ENCODE measurements at places on chromosomes 12 and 14. TPM values are rescaled to one million over a fixed set of nuclear protein-coding genes. Genes with fewer than 3 reads are reported as not detected.
A peak's percentile ranks its signal among the peaks of the same experiment; 100 is the strongest.

- H3K27me3 ChIP-seq = no peaks in the 10 kb centered on the region
- DNase-seq = no peak
- no peak overlapping the region for H3K4me3 ChIP-seq
- peaks cover 60% of the 10 kb centered on the region for H3K4me1 ChIP-seq
These were observed 124.2 kb downstream of the CACNA1C start for GRCh38 chr12:2177003-2177402.

DNA sequence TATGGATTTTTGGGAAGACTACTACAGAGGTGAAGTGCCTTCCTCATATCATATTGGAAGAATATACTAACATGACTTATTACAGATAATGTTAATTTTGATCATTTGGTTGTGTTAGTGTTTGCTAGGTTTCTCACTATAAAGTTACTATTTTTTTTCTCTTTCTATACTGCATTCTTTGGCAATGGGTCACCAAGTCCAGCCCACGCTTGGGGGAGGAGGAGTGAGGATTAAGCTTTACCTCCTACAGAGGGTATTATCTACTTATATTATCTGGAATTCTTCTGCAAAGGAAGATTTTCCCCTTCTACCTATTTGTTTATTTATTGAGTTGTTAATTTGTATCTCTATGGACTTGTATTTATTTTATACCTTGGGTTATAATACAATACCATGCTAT, 31.5 kb downstream of the SCN8A start:
- H3K27ac ChIP-seq = no peak overlapping the region
- H3K36me3 ChIP-seq = no peaks in the 10 kb centered on the region
- H3K4me3 ChIP-seq = no peak overlapping the region

GRCh38 chr14:64812412-64812811, 67.3 kb downstream of the SPTB start:
- no peaks in the 10 kb centered on the region for H3K27me3 ChIP-seq
- no peak for DNase-seq
- peak overlapping the region; percentile 56 for H3K27ac ChIP-seq
- H3K4me3 ChIP-seq = no peak overlapping the region
- peaks cover 40% of the 10 kb centered on the region for H3K4me1 ChIP-seq

GRCh38 chr12:122847921-122848421, 12.7 kb downstream of the HIP1R start:
- no peak overlapping the region for H3K4me3 ChIP-seq

DNA sequence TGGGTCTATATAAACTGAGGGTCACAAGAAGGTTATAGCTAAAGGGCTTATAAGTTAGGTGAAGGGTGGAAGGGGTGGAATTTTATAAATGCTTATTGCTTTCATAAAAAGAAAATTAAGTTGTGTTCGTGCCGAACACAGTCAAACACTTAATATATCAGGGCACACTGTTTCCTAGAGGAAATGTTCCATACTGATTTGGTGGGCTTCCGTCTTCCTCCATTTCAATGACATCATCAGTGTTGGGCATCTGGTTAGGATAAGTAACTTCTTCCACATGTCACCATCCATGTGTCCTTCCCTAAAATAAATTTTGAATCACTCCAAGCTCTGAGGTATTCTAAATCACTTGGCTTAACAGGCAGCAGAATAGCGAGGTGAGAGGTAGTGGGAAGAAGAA, 466.4 kb downstream of the MED13L start:
- H3K4me1 ChIP-seq = no peaks in the 10 kb centered on the region
- H3K27ac ChIP-seq = no peak overlapping the region
- DNase-seq = no peak
- H3K36me3 ChIP-seq = no peaks in the 10 kb centered on the region
- H3K27me3 ChIP-seq = no peaks in the 10 kb centered on the region

DNA sequence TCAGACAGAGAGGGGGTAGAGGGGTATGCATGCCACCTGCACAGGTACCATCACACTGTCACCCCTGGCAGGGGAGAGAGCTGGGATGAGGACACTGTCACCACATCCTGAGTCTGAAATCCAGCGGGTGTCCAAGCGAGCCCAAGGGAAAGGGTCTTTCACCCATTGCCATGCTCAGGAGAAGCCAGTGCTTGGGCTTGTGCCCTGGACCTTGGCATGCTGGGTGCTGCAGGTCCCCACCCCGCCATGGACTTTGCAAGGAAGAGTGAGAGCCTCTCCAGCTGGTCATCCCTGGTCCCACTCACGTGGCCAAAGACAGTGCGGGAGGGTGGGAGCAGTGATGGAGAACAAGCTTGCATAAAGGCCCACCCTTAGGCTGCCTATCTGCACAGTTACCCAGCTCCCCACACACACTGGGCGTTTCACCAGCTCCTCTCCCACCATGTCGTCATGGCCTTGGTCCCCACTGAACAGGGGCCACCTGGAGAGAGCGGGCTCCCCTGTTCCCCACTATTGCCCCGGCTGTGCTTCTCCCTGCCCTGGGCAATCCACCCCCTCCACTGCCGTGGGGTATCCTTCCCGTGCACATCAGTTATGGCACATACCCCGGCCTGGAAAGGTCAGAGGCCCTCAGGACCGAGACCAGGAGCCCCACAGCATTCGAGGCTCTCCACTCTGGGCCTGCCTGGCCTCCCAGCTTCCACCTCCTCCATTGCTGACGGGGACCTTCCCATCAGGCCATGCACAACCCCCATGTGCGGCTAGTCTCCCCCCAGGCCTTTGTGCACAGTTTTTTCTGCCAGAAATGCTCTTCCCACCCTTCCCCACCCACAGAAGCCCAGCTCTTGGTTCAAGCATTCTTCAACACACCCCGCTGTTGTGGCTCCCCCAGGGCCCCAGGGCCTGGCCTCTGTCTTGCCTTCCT, 58.6 kb upstream of the BCL11B start:
- no peak for DNase-seq
- no peaks in the 10 kb centered on the region for H3K27me3 ChIP-seq
- no peak overlapping the region for H3K27ac ChIP-seq
- H3K4me1 ChIP-seq = no peaks in the 10 kb centered on the region
- H3K4me3 ChIP-seq = no peak overlapping the region
- no peaks in the 10 kb centered on the region for H3K36me3 ChIP-seq

Gene TSPAN8
- 12.8 TPM for total RNA-seq

- no peak overlapping the region for H3K27ac ChIP-seq
- no peak overlapping the region for H3K4me3 ChIP-seq
- no peaks in the 10 kb centered on the region for H3K4me1 ChIP-seq
- no peaks in the 10 kb centered on the region for H3K36me3 ChIP-seq
- no peak for DNase-seq
These were observed 12.1 kb downstream of the CCDC63 start for GRCh38 chr12:110858848-110859247.

Gene ABCC9
- total RNA-seq = 42.6 TPM

Gene TAS2R30
- total RNA-seq = 4.1 TPM

DNA sequence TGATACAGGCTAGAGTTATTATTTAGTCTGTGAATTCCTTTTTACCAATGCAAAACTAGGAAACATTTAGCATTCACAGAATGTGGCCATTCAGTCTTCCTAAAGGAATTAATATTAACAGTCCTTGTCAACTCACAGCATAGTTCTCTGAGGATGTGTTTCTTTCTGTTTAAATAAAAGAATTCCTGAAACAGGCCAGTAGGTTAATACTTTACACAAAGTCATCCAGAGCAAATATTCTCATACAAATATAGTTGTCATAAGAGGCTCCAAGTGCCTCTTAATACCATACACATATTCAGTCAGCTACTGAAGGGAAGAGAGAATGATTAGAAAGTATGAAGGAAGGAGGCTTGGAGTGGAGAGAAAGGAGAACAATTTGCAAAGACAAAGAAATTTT, 120.1 kb downstream of the LMNTD1 start:
- no peak overlapping the region for H3K4me3 ChIP-seq
- no peak overlapping the region for H3K27ac ChIP-seq
- H3K27me3 ChIP-seq = no peaks in the 10 kb centered on the region
- no peaks in the 10 kb centered on the region for H3K4me1 ChIP-seq

Gene NPAS3
- total RNA-seq = 1.1 TPM

Gene CBX5
- 37.6 TPM for total RNA-seq

DNA sequence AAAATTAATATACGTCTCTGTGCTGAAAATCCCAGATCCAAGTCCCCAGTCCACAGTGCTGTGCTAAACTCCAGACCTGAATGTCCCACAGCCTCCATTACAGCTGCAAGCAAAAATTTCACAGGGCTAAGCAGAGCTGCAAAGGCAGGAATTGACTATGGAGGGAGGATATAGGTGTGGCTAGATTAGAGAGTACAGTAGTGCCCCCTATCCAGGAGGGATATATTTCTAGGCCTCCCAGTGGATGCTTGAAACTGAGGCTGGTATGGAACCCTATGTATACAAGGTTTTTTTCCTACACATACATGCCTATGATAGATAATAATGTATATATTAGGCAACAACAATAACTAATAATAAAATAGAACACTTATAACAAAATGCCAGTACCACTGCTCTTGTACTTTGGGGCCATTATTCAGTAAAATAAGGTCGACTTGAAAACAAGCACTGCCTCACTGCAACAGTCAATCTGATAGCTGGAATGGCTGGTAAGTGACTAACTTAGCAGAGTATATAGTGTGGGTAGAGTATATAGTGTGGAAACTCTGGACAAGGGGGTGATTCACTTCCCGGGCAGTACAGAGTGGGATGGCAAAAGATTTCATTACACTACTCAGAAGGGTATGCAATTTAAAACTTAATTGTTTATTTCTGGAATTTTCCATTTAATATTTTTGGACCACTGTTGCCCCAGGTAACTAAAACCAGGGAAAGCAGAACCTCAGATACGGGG, 82.7 kb downstream of the C14orf132 start:
- no peak for DNase-seq
- no peak overlapping the region for H3K27ac ChIP-seq
- no peak overlapping the region for H3K4me3 ChIP-seq
- H3K27me3 ChIP-seq = no peaks in the 10 kb centered on the region
- H3K4me1 ChIP-seq = no peaks in the 10 kb centered on the region

DNA sequence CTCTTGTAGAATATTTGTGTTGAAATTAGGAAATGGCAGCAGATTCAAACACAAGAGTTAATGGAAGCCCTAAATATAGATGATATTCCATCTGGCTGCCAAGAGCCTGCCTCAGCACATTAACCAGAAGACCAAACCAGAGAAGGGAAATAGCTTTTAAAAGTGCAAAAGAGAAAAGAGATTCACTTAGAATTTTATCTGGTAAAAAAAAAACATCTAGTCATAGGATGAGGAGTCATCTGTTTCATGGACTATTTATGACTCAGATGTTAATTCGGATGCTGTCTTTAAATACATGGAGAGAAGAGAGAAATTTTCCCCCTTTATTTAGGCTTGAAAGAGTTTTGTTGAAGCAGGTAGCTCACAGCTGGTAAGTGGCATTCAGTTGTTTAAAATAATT, 201.6 kb upstream of the NUDT4 start:
- DNase-seq = no peak
- peak overlapping the region; percentile 59 for H3K27ac ChIP-seq
- H3K36me3 ChIP-seq = no peaks in the 10 kb centered on the region
- peaks cover 47% of the 10 kb centered on the region for H3K4me1 ChIP-seq
- H3K27me3 ChIP-seq = no peaks in the 10 kb centered on the region
- no peak overlapping the region for H3K4me3 ChIP-seq

Gene B4GALNT1
- 4.0 TPM for total RNA-seq

- DNase-seq = no peak
- H3K36me3 ChIP-seq = no peaks in the 10 kb centered on the region
- H3K4me3 ChIP-seq = no peak overlapping the region
These were observed 192.4 kb downstream of the FUT8 start for GRCh38 chr14:65604936-65605335.

DNA sequence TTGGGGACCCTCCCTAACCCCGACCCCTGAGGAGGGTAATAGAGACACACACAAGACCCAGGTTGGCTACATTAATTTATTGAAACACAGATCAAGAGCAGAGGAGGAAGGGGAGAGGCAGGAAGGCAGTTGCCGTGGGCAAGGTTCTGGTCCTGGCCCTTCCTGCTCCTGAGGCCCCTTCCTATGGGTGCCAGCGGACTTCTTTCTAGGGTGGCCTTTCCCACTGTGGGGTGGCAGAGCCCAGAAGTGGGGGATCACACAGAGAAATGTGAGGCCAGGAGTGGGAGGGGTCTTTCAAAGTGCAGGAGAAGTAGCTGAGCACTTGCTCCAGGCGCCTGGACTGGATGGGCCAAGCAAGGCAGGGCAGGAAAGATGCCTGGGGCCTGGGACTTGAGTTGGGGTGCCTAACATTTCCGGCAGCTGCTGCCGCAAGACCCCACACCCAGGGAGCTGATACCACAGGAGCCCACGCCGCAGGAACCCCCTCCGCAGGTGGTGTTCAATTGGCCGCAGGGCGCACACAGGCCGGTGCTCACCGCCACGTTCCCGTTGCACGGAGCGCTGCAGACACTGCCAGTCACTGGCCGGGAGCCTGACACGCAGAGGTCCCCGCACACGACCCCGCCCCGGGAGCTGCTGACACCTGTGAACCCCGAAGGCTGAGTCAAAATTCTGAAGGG, 5.3 kb downstream of the KRT81 start:
- no peaks in the 10 kb centered on the region for H3K27me3 ChIP-seq
- DNase-seq = no peak
- H3K27ac ChIP-seq = no peak overlapping the region
- H3K36me3 ChIP-seq = no peaks in the 10 kb centered on the region

Gene C12orf60
- total RNA-seq = not detected

- H3K27ac ChIP-seq = peak overlapping the region; percentile 40
- peaks cover 42% of the 10 kb centered on the region for H3K4me1 ChIP-seq
- peaks cover under 1% of the 10 kb centered on the region for H3K36me3 ChIP-seq
- H3K4me3 ChIP-seq = peak overlapping the region; percentile 82
- no peaks in the 10 kb centered on the region for H3K27me3 ChIP-seq
These were observed 11.9 kb downstream of the RARG start for GRCh38 chr12:53219956-53220693.
